ENCODE measurements at places on chromosomes 11 and 22. TPM values are rescaled to one million over a fixed set of nuclear protein-coding genes. Genes with fewer than 3 reads are reported as not detected.

Gene MFRP
- not detected for total RNA-seq

Gene SLC22A12
- not detected for total RNA-seq

Gene TRIM21
- 19.2 TPM for total RNA-seq

Gene DMC1
- total RNA-seq: 0.18 TPM

Gene NXPE2
- total RNA-seq: not detected

Gene C11orf87
- under 0.01 TPM for total RNA-seq

Gene OR2AT4
- not detected for total RNA-seq

Gene GRIK4
- total RNA-seq: 0.18 TPM

Gene CHEK1
- 30.3 TPM for total RNA-seq

Gene KCNK4
- not detected for total RNA-seq

Gene PATE2
- not detected for total RNA-seq

Gene PKP3
- total RNA-seq: 2.2 TPM

Gene OR4C6
- not detected for total RNA-seq

Gene SESN3
- 10.0 TPM for total RNA-seq
